ENCODE measurements at places on chromosomes 7 and 10.
A peak's percentile ranks its signal among the peaks of the same experiment; 100 is the strongest.

DNA sequence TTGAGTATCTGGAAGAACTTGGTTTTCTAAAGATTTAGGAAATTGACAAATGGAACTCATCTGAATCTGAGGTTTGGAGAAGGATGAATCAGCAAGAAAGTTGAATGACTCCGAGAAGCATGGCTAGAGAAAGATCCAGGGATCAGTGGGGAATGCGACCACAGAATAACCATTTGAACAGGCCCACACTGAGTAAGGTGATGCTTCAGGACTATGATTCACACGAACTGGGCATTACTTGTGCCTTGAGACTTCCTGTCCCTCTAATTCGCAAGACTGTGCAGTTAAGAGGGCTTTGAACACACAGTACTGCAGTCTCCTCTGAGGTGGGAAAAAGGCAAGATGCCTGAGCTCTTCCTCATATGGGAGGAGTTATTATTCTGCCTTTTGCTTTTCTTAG lies 395.5 kb upstream of the POM121L12 start:
- no peak for DNase-seq

DNA sequence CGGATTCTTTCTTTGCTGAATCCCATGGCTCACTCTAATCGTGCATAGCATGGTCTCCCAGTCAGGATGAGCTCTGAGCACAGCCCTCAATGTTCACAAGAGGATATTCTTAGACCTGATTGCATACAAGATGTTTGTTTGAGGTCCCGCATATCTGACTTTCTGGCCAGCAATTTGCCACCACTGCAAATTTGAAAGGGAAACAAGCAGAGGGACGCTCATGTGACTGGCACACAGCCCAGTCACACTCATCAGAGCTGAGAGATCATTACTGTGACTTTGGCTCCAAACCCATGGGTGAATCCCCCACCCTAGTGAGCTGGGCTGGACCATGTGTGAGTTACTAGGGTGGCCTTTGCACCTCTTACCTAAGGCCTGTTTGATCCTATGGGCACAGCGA lies 9.9 kb downstream of the TAS2R41 start:
- no peak for DNase-seq

DNA sequence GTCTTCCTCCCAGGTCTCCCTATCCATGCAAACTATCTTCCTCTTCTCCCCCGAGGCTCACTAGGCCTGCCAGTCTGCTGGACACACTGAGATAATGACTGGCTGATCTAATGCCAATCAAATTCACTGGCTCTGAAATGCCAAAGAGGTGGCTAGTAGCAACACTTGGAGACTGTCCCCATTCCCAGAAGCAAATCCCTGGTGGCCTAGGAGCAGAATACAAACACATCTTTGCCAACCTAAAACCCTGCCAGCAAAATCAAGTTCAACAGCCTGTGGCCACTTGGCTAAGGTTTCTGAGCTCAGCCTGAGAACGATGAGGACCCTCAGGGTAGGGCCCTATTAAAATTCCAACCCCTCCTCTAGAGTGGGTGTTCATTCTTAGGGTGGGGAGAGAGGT lies 46.6 kb downstream of the SH3PXD2A start:
- no peak for DNase-seq

GRCh38 chr10:63588436-63589167 lies 67.4 kb downstream of the REEP3 start:
- no peak for DNase-seq

DNA sequence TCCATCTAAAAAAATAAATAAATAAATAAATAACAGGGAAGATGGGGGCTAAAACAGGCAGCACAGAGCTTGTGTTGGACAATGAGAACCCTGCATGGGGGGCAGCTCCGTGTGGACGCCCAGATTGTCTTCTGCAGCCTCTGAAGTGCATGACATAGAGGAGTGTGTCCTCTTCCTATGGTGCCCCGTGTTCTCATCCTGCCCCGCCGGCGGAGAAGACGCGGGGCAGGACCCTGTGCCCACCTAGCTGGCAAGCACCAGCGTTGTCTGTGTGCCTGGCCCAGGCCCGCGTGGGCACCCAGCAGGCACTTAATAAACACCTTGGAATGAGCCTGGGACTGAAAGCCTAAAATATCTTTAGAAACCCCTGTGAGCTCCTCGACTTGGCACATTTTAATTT lies 88.7 kb upstream of the DNAAF5 start:
- DNase-seq = no peak

DNA sequence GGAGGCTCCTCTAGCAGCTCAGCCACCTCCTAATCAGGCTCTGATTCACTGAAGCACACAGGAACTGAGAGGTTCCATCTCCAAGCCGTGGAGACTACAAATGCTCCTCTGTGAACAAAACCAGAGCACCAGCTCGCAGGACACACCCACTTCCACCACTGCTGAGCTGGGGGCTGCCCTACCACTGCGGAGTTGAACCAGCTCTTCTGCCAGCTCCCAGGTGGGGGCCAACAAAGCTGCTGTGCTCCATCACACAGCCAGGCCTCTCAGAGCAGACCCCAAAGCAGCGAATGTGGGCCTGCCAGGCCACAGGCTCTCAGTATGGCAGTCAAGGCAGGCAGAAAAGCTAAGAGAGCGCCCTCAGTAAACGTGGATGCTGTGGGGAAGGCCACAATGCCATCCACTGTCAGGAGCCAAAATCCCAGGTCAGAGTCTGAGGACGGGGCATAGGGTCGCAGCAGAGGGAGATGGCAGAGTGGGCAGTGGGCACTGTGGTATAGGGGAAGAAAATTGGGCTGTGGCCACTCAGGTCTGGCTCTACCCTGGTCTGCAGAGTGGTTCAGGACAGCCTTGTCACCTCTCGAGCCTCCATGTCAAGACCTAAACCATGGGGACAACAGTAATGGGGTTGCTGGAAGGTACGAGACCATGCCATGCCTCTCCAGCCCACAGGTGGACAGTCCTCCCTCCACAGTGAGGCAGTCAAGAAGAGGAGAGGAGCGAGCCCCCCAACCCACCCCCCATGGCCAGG lies 82.1 kb downstream of the GRID1 start:
- DNase-seq = no peak

DNA sequence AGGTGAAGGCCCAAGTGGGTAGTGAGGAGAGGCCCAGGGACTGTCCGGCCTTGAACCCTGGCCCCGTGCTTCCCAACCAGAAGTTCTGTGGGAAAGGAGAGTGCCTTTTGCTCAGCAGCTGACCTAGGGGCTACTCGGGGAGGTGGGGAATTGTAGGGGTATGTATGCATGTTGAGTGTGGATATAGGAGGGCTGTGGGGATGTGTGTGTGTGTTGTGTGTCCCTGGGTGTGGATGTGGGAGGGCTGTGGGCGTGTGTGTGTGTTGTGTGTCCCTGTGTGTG lies 12.2 kb downstream of the EPHB6 start:
- no peak for DNase-seq

DNA sequence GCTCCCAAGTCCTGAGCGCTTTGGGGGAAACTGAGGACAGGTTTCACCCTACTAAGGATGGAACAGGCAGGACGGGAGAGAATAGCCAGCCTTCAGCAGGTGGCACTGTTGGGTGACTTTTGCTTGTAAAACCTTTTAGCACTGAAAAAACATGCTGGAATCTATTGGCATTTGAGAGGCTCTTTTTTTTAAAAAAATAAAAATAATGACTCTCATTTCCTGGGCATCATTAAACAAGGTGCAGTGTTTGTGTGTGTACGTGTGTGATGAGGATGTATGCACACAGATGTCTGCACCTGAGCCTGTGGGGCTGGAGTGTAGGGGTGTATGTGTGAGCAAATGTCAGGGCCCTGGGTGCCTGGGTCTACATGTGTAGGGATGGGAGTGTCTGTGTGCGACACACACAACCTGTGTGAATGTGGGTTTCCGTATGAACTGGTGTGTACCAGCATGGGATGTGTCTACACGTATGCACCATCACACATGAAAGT lies 177.9 kb downstream of the RPS24 start:
- DNase-seq = no peak

GRCh38 chr7:104652865-104653264 lies 324.5 kb downstream of the LHFPL3 start:
- no peak for DNase-seq

DNA sequence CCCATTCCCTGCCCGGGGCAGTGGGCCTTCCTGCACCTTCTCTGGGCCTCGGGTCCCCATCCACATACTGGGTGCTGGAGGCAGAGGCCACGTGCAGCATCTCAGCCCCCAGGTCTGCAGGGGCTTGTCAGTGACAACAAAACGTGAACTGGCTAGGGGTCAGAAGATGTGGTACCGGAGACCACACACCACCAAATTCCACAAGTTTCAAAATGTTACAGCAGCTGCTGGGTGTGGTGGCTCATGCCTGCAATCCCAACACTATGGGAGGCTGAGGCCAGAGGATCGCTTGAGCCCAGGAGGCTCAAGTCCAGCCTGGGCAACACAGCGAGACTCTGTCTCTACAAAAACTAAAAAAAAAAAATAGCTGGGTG lies 62.1 kb upstream of the DNAAF5 start:
- no peak for DNase-seq

DNA sequence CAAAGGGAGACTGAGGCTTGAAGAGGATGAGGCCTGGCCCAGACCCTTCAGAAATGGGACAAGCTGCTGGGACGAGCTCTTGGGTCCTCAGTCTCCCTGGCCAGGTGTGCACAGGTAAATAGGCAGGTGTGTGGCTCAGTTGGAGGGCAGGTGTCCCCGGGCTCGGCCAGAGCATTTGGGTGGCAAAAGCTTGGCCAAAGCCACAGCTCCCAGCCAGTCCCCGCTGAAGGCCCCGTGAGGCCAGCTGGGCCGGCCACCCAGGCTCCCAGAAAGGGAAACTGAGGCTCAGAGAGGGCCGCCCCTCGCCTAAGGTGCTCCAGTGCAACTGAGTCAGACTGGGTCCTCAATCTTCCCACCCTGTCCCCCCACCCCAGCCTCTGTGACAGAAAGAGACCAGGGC lies 37.3 kb downstream of the MICALL2 start:
- DNase-seq = no peak

DNA sequence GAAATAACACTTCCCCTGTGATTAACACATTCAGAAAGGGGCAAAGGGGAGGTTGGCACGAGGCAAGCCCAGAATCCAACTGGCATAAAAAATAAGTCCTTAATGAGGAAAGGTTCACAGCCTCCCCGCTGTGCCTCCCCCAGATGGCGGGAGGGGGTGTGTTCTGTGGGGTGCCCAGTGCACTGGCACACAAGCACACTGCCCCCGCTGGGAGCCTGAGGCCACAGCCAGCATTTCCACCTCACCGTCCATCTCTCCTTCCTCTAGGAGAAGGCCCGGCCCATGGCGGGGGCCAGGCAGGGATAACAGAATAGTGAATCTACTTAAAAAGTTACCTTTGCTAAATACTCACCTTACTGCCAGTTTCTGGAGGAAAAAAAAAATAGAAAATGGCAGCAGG lies 43.2 kb downstream of the PRKAG2 start:
- DNase-seq = no peak

GRCh38 chr7:150428671-150429451 lies 21.6 kb upstream of the GIMAP8 start:
- peak; percentile 17 for DNase-seq

GRCh38 chr7:26531926-26532325 lies 240.3 kb downstream of the SNX10 start:
- DNase-seq = no peak

GRCh38 chr10:112790921-112791320 lies 159.1 kb upstream of the TCF7L2 start:
- no peak for DNase-seq

GRCh38 chr7:25068502-25069213 lies 56.4 kb downstream of the CYCS start:
- DNase-seq = no peak

GRCh38 chr7:106749165-106749564 lies 88.2 kb upstream of the CCDC71L start:
- no peak for DNase-seq

- no peak for DNase-seq
Observed at GRCh38 chr7:111198255-111198654, 107.3 kb downstream of the LRRN3 start.

DNA sequence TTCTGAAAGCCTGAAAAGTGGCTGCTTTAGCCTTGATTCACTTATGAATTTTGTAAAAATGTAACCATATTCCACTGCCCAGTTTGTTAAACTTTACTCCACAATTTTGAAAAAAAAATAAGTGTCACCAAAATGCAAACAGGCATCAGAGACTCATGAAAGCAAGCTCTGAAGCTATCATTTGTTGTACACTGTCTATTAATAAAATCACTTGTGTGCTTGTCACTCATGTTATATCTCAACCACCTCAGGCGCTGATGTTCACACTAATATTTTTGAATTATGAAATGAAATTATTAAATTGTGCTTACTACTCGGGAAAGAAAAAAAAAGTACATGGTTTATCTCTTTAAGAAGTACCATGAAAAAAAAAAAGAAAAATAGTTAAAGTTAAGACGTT lies 34.5 kb upstream of the DKK1 start:
- DNase-seq = no peak

DNA sequence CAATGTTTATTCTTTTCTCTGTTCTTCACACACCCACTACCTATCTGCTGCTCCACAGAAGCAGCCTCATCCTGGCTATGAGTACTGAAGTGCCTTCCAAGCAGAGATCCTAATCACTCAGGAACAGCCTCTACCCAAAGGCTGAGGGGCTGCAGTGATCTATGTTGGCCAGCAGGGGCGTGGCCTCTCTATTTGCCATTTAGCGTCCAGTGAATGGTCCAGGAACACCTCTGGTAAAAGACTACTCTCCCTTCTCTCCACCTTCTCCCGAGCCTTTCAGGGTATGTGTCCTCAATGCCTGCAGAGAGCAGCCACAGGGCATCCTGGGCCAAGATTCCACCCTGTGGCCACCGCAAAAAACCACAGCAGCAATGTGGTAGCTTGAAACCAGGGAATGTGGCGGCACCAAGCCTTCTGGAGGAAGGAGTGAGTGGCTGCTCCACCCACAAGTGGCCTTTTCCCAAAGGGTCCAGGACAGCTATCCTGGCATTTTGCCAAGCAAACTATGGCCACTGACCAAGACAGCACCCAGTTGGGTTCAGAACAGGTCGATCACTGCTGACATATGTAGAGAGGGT lies 70.9 kb downstream of the SYPL1 start:
- peak; percentile 49 for DNase-seq

DNA sequence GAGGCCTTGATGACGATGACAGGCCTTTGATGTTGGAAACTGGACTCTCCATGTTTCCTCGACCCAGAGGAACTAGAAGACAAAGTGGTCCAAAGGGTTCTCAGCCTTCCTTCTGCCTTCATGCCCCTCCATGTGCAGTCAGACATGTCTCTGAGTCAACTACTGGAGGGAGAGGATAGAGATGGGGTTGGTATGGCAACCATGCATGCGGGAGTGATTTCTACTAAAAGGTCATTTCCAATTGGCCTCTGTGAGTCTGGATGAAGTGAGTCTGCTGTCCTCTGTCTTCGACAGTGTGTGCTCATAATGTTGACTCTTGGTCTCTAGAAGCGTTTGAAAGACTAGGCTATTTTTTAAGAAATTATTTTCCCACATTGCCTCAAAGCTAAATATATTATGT lies 29.2 kb downstream of the STK17A start:
- no peak for DNase-seq

DNA sequence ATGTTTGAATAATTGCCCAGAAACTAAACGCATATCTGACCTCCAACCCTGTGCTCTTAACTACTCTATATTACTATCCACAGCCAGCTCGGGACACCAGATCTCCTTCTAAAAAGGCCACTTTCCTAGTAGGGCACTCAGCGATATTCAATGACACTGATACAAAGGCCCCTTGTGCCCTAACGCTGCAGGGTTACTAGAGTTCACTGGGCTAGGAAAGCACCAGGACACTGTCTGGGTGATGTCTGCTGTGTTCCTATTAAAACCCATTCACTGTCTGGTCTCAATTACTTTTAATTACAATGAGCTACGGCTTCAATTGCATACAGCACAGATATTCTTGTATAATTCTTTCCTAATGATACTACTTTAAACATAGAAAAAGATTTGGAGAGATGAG lies 91.7 kb downstream of the SORCS1 start:
- DNase-seq = no peak

GRCh38 chr10:7481368-7481765 lies 70.5 kb upstream of the SFMBT2 start:
- no peak for DNase-seq
